ENCODE measurements at places on chromosomes 16 and 17.

DNA sequence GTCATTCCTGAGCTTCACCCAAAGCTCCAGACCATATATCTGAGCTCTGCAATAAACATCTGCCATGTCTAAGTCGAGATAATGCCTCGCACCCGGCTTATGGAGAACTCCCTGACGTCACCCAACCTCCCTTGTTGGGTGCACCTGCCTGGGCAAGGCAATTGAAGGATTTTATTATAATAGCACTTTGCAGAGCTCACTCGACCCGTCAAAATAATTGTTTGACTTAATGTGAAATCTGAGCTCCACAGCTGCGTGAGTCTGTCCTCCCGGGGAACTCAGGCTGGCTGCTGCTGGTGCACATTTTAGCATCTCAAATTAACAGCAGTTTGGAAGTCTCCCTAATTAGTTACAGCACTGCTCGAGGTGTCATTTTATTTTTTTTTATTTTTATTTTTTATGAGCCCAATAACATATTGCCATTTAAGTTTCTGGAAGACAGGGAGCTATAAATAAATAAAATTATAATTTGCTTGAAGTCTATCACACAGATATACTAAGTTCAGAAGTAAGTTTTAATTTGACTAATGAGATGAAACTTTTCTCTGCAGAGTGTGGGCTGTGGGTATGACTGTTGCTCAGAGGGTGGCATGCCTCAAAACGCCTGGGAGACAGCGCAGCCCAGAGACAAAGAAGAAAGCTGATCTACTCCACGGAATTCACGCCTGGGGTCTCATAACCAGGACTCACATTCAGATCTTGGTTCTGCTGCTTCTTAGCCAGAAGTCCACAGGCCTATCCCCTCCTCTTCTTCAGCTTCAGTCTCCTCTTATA lies 401.4 kb upstream of the C16orf82 start:
- DNase-seq: peak; percentile 5

GRCh38 chr16:81728435-81728834 lies 50.7 kb upstream of the PLCG2 start:
- no peak for DNase-seq

DNA sequence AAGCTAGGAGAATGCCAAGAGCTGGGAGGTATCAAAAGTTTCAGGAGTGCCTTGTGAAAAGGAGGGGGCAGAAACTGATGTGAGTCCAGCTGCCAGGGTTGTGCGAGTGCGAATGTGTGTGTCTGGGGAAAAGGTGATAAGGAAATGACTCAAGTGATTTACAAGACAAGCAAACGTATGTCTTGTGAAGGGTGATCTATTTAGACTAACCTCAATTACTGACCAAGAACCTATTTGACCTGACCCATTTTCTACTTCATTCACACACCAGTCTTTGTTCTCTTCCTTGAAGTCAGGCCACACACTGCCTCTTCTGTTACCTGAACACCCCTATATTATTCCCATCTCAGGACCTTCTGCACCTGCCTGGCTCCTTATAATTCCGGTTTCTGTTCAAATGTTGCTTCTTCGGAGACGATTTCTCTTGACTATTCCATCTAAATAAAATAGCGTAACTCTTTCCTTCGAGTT lies 1.0 kb downstream of the GDE1 start:
- DNase-seq: no peak

GRCh38 chr16:25097276-25097975 lies 14.1 kb upstream of the LCMT1 start:
- no peak for DNase-seq

DNA sequence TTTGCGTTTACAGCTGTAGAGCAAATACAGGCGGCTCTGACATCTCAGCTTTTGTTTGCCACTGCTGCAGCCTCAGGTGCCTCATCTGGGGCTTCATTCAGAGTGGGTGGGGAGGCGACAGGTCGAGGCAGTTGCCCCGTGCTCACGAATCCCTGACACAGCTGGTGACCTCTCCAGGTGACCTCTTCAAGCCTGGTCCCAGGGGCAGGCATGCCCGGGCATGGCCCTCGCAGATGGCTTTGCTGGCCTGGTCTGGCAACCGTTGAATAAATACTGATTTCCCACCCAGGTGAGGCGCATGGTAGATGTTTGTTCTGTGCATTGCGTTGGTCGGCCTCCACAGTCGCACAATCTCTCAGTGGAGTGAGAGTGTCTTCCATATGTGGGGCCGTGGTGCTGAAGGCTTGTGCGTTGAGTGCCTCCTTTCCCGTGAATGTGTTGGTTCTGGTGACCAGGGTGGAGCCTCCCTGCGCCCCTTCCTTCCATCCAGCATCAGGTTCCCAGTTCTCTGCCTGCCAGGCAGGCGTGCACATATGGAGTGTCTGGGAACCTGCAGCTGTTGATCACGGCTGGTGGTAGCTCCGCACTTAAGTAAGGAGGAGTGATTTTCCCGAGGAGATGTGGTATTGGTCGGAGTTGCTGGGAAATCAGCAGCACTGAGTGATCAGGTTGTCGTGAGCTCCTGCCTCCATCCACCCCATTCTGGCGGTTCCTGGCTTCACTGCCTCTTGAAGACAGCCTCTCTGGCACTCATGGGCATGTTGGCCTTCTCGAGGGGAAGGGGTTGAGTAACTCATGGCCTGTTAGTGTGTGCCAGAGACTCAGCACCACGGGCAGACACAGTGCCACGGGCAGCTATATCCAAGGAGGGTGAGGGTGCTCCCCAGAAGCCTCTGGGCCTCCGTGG lies 149.7 kb downstream of the RPTOR start:
- DNase-seq: no peak

- DNase-seq: no peak
These were observed 10.0 kb downstream of the GPR179 start for GRCh38 chr17:38333635-38334295.

DNA sequence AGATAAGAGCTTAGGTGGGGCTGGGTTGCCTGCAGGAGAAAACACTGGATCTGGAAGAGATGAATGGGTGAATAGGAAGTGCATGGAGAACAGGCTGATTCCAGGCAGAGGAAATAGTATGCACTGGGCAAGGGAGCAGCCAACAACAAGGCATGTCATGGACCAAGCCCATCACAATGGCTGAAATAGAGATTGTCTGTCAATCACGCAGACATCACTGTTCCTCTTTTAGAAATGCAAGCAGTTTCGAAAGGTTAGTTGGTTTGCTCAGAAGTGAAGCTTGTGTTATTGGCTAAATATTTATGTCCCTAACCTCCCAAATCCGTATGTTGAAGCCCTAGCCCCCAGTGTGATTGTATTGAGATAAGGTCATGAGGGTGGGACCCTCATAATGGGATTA lies 621.7 kb upstream of the CDH11 start:
- no peak for DNase-seq

- DNase-seq: no peak
These were observed 34.6 kb upstream of the WSB1 start for GRCh38 chr17:27259356-27259755.

DNA sequence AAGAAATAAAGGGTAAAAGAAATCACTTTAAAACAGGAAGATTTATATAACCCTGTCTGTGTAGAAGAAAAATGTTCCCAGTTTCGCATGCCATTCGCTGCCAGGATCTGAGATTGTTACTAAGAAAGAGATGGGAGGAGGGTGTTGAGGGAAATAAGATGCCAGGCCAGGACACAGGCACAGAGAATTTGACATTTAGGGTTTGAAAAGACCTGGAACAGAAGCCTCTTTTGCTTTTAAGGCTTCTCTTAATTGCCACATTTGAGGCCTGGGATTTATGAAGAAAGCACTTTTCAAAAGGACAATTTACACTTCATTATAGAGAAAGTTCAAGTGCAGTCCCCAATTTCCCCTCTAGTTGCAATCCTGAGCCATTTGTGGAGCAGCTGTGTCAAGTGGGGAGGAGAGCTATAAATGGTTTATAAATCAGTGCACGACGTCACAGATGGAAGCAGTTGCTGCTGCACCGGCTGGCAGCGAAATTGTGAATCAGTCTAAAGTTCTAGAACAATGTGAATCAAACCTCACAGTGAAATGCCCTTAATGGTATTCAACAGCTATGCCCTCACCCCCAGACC lies 26.5 kb upstream of the C16orf87 start:
- no peak for DNase-seq

GRCh38 chr17:77825621-77826020 lies 132.9 kb upstream of the TNRC6C start:
- no peak for DNase-seq
